Glomerular endothelial cell (primary cell): ENCODE measurements at places on chromosomes 2 and 18.

- no peak for DNase-seq
Observed at GRCh38 chr18:22765896-22766295, 167.2 kb upstream of the RBBP8 start.

DNA sequence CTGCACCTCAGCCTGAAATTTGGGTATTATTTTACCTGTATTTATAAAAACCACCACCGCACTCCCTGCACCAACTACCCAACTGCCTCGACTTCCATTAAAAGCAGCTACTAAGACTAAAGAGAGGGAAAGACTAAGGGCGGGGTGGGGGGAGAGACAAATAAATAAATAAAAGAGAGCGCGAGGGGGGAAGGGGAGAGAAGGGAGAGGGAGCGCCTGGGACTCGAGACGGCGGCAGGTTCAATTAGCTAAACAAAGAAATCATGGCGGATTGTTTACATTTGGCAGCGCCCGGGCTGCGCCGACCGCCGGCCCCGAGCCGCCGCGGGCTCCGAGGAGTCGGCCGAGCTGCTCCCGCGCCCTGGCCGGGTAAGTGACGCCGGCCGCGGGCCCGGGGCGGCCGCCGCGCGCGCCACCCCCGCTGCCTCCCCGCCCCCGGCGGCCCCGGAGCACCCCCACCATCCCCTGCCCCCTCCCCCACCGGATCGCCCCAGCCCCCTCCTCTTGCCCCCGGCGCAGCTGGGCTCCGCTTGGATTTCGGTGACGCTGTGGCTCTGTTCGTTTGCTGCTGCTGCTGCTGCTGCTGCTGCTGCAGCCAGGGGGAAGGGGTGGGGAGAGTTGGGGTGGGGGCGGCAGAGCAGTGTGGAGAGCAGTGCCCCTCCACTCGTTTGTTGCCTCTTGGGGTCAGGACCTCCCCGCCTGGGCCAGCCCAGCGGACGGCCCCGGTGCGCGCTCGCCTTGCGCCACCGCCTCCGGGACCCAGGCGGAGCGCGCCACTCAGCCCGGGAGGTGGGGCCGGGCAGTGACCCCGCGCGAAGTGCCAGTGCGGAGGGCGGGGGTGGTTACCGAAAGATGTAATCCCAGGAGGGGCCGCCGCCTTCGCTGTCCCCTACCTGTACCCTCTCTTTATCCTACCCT is 187.2 kb upstream of the FANCL start:
- DNase-seq: no peak

DNA sequence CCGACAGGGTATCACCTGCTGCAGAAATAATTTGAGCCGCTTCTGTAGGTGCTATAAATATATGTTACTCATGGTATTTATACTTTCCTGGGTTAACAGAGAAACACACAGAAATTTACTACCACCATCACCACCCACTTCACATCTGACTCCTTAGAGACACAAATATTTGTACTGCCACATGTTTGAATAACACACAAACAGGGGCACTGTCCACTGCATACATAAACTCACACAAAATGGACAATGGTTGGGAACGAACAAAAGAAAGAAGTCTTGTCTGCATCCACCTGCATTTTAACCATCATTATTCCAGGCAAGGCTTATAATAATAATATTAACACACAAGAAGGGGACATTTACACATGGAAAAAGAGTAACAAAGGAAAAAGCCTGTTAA is 24.0 kb downstream of the IMMT start:
- DNase-seq: no peak

- DNase-seq: no peak
Observed at GRCh38 chr2:205733648-205734047, 51.3 kb downstream of the NRP2 start.
